ENCODE measurements at places on chromosomes 11 and 22. TPM values are rescaled to one million over a fixed set of nuclear protein-coding genes. Genes with fewer than 3 reads are reported as not detected.

Gene ARRB1
- total RNA-seq = 3.1 TPM

- H3K36me3 ChIP-seq = no peaks in the 10 kb centered on the region
- H3K4me1 ChIP-seq = no peaks in the 10 kb centered on the region
- peaks cover 55% of the 10 kb centered on the region for H3K27me3 ChIP-seq
- H3K4me3 ChIP-seq = no peak overlapping the region
- no peak overlapping the region for H3K27ac ChIP-seq
- no peak for DNase-seq
Observed at GRCh38 chr22:37115032-37115431, 5.5 kb upstream of the TMPRSS6 start.

- H3K27ac ChIP-seq = no peak overlapping the region
- H3K4me1 ChIP-seq = no peaks in the 10 kb centered on the region
- H3K27me3 ChIP-seq = no peaks in the 10 kb centered on the region
- DNase-seq = no peak
Observed at GRCh38 chr11:11622340-11622706, 518 bp upstream of the GALNT18 start.

DNA sequence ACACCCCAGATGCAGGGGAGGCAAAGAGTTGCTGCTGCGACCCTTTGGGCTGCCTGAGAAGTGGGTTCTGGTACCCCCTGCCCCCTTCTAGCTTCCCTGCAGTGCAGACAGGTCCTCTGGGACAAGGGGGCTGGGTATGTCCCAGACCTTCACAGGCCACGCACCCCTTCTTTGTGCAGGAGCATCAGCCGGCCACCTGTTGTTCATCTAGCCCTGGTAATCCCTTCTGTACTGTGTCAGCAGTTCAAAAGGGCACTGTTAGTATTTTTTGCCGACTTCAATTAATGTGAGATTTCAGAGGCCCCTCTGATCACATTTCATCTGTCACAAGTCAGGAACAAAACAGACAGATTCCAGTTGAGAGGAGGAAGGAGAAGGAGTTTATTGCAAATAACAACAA is 49.9 kb downstream of the ALX4 start:
- no peak for DNase-seq
- H3K4me1 ChIP-seq = no peaks in the 10 kb centered on the region
- no peak overlapping the region for H3K27ac ChIP-seq

Data from GM23248 (cell line).